ENCODE measurements at places on chromosomes 2 and 18.
A peak's percentile ranks its signal among the peaks of the same experiment; 100 is the strongest.

GRCh38 chr18:6747646-6748045, 18.1 kb downstream of the ARHGAP28 start:
- DNase-seq: no peak

DNA sequence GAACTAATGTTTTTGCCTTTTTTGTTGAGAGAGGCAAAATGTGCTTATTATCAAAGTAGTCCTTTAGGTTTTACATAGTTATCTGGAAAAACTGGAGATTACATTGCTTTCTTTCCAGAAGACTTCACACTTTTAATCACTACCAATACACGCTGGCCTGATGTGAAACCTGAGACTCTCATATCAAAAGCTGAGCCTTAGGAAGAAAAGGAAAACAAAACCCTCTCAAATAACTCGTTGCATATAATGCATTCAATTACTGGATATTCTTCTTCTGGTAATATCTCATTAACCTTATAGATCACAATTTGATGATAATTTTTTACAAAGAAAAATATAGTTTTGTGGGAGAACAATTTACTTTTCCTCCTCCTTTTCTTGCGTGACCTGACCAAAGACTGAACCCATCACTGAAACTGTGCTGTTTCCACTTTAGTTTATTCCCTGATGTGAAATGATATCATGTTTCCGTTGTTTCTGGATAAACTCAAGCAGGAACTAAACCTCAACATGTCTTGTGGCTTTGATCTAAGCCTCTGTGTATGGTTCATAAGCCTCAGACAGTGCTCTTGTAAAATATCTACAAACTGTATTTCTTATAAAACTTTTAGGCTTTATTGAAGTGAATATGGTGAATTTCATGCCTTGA, 332.4 kb downstream of the GULP1 start:
- DNase-seq: no peak

- no peak for DNase-seq
Observed at GRCh38 chr2:229313591-229313990, 42.5 kb upstream of the PID1 start.

GRCh38 chr2:59879700-59880131, 673.7 kb downstream of the BCL11A start:
- DNase-seq: no peak

GRCh38 chr2:25309402-25309801, 32.3 kb downstream of the DNMT3A start:
- peak; percentile 68 for DNase-seq

DNA sequence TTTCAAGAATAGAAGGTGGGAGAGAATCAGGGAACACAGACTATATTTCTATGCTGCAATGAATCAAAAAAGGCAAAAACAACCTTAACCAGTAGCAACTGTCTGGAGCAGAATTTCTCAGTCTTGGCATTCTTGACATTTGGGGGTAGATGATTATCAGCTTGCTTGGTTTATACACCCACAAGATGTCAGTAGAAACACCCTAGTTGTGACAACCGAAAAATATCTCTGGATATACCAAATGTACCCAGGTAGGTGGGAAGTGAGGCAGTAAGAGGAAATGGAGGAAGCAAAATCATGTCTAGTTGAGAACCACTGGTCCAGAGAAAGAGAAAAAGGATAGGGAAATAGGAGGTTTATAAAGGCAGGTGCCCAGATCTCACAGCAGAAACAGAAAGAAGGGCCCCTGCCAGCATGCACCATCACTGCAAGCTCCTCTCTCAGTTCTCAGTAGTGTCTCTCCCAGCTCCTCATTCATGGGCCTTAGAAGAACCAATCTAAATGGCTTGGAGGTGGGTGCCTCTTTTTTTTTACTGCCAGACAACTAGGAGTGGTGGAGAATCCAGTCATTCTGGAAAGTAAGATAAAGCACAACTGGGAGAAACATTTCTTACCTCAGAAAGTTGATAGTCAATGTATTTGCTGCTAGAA, 50.4 kb downstream of the MBD2 start:
- no peak for DNase-seq

GRCh38 chr2:24809316-24810007, 16.2 kb downstream of the CENPO start:
- no peak for DNase-seq

- no peak for DNase-seq
Observed at GRCh38 chr2:1664698-1665097, 79.6 kb downstream of the PXDN start.

DNA sequence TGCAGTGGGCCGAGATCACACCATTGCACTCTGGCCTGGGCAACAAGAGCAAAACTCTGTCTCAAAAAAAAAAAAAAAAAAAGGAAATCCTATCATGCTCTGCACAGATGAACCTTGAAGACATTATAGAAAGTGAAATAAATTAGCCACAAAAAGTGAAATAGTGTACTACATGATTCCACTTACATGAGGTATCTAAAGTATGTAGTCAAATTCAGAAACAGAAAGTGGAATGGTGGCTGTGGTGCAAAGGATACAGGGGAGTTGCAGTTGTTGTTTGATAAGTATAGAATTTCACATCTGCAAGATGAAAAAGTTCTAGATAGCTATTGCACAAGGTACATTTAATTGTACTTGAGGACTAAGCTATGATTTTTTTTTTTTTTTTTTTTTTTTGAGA, 5.2 kb downstream of the ZRANB3 start:
- DNase-seq: no peak

GRCh38 chr2:70519453-70519852, 34.2 kb downstream of the TGFA start:
- DNase-seq: no peak

GRCh38 chr2:200356857-200357384, 50.4 kb downstream of the SPATS2L start:
- no peak for DNase-seq

DNA sequence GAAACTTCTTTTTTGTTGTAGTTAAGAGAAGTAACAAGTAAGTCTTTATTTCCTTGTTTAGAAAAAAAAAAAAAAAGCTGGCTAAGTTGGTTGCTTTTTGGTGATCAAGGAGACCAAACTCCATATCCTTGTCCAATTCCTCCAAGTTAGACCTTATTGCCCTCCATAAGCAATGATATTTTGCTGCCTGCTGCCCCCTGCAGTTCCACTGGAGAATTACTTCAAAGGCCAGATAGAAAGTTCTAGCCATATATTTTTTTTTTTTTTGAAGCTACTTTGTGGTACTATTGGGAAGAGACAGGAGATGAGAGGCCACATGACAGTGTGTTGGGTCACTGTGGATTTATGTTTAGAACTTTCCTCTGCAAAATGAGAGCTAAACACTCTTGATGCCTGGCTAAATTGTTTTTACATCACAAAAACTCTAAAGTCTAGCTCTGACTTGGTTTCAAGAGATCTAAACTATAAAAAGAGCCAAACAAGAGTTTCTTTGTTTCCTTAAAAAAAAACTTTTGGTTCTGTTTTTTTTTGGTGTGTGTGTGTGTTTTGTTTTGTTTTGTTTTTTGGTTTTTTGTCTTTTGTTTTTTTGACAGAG, 80.7 kb upstream of the RASGRP3 start:
- peak; percentile 52 for DNase-seq

DNA sequence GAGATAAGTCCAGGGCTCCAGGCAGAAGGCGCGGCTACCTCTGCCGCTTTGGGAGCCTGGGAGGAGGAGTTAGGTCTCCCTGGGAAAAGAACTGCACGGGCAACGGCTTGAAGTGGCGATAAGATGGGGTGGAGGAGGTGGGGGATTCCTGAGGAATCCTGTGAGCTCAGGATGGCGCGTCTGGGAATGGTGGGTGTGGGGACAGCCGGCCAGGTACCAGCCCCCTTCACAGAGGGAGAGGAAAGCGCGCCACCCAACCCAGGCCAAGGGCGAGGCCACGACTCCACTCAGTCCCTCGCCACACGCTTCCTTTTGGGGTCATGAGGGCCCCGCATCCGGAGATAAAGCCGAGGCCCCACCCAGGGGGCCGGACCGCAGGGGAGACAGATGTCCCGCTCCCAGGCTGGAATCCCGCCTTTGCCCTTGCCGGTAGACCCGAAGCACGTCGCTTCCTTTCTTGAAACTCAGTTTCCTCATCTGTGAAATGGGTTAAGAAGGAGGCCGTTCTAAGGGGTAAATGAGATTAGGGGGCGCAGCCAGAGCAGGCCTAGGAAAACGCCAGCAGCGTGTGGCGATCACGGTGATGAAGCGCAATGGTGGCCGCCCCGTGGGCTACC, 1.7 kb upstream of the CTDSP1 start:
- no peak for DNase-seq

DNA sequence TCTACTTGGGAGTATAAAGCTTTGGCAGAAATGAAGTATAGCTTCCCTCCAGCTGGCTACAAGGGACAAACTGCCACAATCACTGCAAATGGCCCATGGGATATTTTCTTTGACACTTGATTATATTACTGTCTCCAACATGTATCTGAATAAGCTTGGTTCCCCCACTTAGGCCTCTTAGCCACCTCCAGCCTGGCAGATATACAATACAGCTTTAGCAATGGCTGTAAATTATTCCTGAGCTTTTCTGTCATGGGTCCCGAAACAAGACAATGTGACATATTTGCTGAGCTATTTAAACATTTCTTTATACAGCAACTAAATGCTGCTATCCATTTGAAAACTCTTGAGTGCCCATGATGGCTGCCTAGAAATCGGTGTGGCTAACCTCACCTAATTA, 406.2 kb downstream of the SUCLG1 start:
- no peak for DNase-seq

- no peak for DNase-seq
Observed at GRCh38 chr2:100628506-100628905, 65.7 kb downstream of the PDCL3 start.

DNA sequence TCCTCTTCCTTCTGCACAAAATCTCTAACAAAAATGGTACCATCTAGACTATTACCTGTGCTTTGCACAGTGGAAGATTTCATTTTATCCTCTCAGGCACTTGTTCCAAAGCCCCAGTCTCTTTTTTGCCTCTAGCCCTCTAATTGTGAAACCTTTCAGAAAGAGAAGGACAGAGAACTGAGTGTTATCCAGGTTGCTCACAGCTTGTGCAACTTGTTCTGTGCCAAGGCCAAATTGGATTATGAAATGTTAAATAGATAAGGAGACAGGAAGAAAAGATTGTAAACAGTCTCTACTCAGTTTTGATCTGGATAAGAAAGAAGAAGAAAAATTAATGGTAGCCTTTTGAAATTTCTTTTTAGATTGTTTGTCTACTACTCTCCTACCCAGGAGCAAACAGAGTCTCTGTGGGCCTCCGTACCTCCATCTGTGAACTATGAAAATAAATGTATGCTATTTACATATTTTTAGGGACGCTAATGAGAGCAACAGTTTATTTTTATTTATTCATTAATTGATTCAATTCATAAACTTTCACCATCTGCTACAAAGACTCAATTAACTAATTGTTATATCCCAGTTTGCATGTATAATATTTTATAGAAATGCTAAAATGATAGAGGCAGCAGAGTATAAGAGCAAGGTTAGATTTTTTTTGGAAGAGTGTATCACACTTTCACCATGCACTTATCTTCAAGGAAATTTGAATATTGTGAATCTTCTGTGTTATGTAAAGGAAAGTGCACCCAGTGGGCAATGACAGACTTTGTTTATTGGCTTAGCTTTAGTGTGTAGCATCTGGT, 339.0 kb upstream of the ETAA1 start:
- no peak for DNase-seq

DNA sequence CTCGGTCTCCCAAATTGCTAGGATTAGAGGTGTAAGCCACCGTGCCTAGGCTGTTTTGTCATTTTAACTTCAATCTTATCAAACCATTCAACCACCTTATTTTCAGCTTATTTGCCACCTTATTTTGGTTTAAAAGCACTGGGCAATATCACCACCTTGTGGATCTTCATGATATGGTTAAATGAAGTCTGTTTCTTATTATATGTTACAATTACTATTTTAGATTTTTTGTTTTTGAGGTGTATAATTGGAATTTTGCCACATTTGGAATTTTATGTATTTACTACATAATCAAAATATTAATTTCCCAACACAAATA, 43.8 kb upstream of the SCN9A start:
- DNase-seq: no peak

GRCh38 chr2:39433586-39434195, 3.4 kb downstream of the MAP4K3 start:
- DNase-seq: no peak

DNA sequence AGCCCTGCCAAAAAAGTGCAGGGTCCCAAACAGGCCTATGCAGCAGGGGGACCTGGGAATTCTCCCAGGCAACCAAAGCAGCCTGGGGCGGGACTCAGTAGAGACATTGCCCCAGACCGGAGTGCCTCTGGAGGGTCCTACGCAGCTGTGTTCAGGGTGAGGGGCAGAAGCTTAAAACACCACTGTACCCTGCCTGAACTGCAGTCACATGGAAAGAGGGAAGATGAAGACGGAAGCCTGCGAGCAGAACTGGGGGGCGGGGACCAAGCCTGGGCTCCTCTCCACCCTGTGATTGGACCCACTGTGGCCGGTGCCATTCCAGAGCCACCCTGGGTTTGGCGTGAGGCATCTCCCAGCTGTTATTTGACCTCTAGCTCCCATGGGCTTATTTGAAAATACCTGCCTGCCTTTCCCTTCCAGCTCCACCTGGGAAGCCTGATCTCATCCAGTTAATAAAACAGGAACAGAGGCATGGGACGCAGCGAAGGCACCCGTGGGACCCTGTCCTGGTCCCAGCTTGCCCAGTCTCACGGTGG, 183.1 kb downstream of the SMAD2 start:
- no peak for DNase-seq

GRCh38 chr2:65914244-65914786, 481.9 kb upstream of the SPRED2 start:
- DNase-seq: no peak

GRCh38 chr2:176812246-176812775, 400.3 kb upstream of the HNRNPA3 start:
- no peak for DNase-seq

- no peak for DNase-seq
Observed at GRCh38 chr2:188076149-188077056, 215.3 kb upstream of the GULP1 start.

DNA sequence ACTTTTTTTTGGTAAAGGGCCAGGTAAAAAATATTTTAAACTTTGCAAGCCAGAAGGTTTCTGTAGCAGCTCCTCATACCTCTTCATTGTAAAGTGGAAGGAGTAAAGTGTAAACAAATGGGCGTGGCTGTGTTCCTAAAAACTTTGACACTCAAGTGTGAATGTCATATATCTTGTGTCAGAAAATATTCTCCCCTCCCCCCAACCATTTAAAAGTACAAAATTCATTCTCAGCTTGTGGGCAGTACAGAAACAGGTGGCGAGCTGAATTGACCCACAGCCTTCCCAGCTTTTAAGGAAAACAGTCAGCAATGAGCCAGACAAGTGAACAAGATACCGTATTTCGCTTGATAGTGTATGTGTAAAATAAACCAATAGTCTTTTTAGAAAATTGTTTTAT, 4.0 kb downstream of the YPEL5 start:
- DNase-seq: no peak

GRCh38 chr2:53896864-53897263, 37.1 kb upstream of the GPR75 start:
- DNase-seq: no peak

GRCh38 chr2:167756446-167756845, 490.9 kb downstream of the STK39 start:
- no peak for DNase-seq

- no peak for DNase-seq
Observed at GRCh38 chr2:101758001-101758400, 60.5 kb downstream of the MAP4K4 start.

- no peak for DNase-seq
Observed at GRCh38 chr2:19806131-19806530, 95.7 kb downstream of the TTC32 start.

GRCh38 chr18:28124131-28125029, 52.5 kb downstream of the CDH2 start:
- DNase-seq: no peak

GRCh38 chr2:116819355-116819754, 995.1 kb upstream of the DDX18 start:
- DNase-seq: no peak

- DNase-seq: no peak
Observed at GRCh38 chr18:9113468-9114149, 11.1 kb downstream of the NDUFV2 start.

Data from stimulated activated CD4-positive, alpha-beta T cell treated with anti-CD3 and anti-CD28 coated beads, Interleukin-1b, Interleukin-23, amount 100 ng/mL, for 48 hours (primary cell).